ENCODE measurements at places on chromosomes 5 and 9. TPM values are rescaled to one million over a fixed set of nuclear protein-coding genes. Genes with fewer than 3 reads are reported as not detected.
A peak's percentile ranks its signal among the peaks of the same experiment; 100 is the strongest.

GRCh38 chr9:135379540-135380267 lies 99.9 kb upstream of the PPP1R26 start:
- no peak for DNase-seq

DNA sequence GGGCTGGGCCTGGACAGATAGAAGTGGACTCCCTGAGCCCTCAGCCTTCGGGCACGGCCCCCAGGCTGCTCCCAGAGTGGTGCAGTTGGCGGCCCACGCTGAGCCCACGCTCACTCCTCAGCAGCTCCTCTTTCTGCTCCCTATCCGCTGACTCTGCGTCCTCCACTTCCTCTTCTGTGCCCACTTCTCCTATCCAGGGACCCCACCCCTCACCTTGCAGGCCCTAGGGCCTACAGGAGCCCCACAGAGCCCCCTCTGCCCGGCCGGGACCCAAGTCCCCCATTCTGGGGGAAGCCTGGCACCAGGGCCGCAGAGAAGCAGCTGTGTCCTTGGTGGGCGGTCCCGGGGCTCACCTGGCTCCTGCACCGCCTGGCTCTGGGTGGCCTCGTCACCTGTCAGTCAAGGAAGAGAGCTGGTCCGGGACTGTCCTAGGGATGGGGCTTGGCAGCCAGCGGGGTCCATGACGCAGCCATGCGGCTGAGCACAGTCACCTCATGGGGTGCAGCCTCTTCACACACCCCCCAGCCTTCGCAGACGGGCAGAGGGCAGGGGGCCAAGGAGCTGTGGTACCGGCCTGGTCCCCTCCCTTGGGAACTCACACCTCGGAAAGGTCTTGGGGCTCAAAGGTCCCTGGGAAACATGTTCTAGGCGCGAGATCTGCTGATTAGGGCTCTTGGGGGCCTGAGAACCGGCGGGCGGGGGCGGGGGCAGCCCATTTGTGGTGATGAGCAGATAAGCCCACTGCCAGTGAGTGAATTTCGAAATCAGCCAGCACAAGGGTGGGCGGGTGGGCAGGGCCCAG lies 5.4 kb upstream of the NRARP start:
- peak; percentile 13 for DNase-seq

- no peak for DNase-seq
These were observed 157.2 kb upstream of the PANK3 start for GRCh38 chr5:168736281-168736831.

DNA sequence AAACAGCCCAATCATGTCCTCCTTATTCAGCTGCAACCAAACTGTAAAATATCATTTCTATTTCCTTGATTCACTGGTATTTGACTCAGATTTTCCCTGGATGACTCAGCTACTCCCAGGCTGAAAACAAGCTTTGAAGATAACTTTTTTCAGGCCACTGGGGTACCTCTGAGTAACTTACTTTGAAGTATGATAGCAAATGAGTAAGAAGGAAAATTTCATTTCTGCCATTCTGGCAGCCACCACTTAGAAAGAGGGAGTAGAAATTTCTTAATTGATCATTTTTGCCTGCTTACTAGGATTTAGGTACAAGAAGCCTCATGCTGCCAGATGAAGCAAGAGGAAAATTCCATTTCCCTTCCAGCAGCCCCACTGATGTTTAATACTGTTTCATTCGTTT lies 247.4 kb downstream of the PRELID2 start:
- no peak for DNase-seq

DNA sequence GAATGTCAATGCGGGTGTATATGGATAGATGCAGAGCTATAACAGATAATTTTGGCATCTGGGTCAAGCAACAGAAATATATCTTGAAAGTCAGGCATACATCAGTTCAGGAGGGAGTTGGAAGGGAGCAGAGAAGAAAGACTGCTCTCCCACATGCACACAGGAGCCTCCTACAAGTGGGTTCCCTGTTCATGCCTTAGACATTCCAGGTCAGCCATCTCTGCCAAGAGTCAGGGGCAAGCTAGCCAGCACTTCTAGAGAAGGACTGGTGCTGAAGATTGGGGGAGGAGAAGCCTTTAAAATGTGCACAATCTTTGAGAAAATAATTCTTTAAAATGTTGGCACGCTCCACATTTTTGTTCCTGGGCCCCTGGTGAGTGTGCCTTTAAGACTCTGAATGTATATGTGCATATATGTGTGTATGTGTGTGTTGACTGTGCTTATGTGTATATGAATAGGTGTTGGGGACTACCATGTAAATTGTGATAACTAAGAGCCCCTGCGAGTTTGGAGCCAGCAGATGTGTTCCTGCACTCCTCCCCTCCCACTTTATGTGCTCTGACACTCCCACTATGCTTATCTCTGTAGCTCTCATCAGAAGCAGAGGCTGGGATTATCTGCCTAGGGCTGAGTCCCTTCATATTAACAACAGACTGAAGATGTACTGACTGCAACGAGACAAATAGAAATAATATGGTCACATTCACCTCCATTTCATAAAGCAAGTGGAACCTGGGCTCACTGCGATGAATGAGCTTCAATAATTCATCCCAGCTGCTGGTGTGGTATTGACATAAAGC lies 21.5 kb upstream of the DELE1 start:
- DNase-seq, result no peak

DNA sequence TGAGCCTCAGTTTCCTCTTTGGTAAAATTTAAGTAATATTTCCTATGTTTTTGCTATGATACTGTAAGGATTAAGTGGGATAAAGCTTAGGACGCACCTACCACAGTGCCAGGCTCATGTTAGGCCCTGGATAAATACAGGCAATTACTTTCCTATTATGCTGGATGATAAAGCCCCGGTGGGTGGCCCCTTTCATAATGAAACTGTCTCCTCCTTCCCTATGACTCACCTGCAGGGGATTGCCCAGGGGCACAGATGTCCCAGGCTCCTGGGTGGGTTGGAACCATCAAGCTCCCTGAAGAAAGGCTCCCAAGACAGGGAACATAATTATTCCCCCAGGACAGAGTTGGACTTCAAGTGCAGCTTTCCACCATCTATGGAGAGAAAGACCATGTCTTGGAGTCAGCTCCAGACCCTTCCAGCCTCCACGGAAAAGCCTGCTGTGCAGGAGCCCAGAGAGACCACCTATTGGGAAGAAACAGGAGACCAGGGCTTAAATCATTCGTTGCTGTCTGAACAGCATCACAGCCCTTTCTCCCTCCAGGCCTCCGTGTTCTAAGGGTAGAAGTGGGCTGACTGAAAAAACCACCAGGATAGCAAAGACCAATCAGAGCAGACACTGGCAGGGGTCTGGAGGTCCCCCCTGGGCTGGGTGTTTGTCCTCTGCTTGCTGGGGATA lies 43.2 kb upstream of the FOXE1 start:
- peak; percentile 46 for DNase-seq

DNA sequence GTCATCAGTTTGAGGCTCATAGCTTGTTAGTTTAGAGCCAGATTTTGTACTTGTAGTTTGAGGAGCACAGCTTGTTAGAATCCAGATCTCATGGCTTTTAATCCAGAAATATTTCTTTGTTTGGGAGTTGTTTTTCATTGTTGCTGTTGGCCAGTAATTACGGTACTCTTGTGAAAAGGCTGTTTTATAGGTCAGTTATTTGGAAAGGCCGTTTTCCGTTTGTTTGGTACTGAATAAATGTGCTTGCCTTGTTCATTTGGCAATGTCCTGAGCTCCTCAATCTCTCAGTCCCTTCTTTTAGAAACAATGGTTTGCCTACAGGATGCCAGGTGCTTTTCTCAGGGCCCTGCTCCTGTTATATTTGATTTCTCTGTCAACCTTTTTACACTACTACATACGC lies 4.5 kb upstream of the MOB3B start:
- no peak for DNase-seq

Gene AJM1
- not detected for total RNA-seq

GRCh38 chr9:80932947-80933780 lies 756.2 kb downstream of the TLE1 start:
- DNase-seq, result no peak

Gene PCDHGA12
- total RNA-seq, result 0.79 TPM

DNA sequence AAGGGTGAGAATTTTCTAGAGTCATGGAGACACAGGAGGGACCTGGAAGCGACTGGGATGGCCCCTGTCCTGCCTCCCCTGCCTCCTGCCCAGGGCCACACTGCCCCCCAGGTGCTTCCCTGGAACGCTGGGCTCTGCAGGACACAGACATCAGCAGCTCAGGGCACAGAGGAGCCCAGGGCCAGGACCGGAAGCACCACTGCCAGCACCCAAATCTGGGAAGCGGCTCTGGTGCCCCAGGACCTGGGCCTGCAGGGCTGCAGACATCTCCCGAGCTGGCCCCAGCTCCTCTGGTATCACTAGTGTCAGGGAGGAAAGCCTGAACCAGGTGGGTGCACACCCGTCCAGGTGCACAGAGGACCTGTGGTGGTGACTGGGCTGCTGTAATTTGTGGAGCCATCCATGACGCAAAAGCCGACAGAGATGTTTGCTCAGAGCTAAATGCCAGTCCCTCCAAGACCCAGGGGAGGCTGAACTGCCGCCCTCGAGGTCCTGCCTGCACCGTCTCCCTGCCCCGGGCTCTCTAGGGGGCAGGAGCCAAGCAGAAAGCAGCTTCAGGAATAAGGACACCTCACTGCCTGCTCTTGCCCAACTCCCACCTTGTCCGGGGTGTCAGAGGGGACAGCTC lies 46.0 kb upstream of the SIMC1 start:
- no peak for DNase-seq

GRCh38 chr9:33377089-33377715 lies 25.2 kb downstream of the AQP7 start:
- no peak for DNase-seq

- DNase-seq, result no peak
These were observed 21.0 kb downstream of the GCNT4 start for GRCh38 chr5:75031366-75031765.

- DNase-seq, result no peak
These were observed 249.7 kb upstream of the TMEM161B start for GRCh38 chr5:88518131-88519016.

Gene FRMPD1
- total RNA-seq, result not detected

DNA sequence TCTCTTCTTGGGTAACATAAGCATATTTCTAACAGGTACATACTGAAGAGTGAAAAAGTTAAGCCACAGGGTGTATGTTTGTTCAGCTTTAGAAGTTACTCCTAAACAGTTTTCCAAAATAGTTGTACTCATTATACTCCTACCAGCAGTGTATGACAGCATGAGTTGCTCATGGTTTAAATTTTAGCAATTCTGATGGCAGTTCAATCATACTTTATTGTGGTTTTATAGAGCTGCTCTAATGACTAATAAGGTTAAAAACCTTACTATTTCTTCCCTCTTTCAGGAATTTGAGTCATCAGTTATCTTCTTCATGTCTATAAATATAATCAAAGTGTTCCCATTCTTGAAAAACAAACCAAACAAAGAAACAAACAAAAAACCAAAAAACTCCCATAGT lies 81.5 kb downstream of the CAAP1 start:
- no peak for DNase-seq

DNA sequence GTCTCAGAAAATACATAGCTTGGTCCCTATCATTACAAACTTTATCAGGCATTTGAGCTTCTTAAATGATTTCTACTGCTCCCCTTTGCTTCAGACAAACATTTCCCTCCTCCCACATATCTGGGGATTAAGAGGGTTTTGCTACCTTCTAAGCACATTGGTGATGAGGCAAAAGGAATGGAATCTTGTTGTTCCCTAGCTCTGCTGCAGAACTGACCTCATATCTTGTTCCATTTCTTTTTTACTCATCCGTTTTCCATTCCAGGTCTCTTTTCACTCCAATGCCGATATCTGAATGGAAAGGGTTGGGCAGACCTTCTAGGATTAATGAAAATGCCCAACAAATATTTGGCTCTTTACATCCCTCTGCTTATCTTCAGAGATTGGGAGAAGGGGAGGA lies 444.6 kb downstream of the ZNF608 start:
- DNase-seq, result peak; percentile 14

Gene NNT
- total RNA-seq, result 56.3 TPM

Gene COL5A1
- total RNA-seq, result 14.2 TPM

- no peak for DNase-seq
These were observed 156.9 kb downstream of the UNC13B start for GRCh38 chr9:35318741-35319140.

Gene GLDC
- total RNA-seq, result 100 TPM

- no peak for DNase-seq
These were observed 529.2 kb downstream of the ANXA1 start for GRCh38 chr9:73680831-73681230.

- peak; percentile 48 for DNase-seq
These were observed 937 bp downstream of the TMOD1 start for GRCh38 chr9:97502222-97502983.

Gene MEIKIN
- not detected for total RNA-seq

Gene FAM169A
- 23.8 TPM for total RNA-seq

Gene ZNF462
- 93.4 TPM for total RNA-seq

Gene KIF24
- 9.4 TPM for total RNA-seq

DNA sequence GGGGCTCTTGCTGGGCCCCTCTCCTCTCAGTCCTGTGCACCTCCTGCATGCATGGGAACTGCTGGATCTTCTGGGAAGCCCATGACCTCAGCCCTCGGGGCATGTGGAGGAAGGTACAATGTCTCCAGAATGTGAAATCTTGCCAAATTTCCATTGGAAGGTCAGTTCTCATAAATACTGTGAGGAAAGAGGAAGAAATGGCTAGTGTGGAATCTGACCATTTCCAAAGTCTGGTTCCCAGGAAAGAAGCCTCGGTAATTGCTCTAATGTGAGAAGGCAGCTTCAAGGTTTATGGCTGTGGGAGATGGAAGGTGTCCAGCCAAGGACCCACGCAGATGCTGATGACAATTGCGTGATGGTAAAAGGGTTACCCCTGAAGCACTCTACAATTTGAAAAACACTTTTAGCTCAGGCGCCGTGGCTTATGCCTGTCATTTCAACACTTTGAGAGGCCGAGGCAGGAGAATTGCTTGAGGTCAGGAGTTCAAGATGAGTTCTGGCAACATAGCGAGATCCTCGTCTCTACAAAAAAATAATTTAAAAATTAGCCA lies 8.1 kb upstream of the IL17B start:
- no peak for DNase-seq

Gene GPSM1
- total RNA-seq, result 39.7 TPM

GRCh38 chr9:134982311-134982710 lies 64.6 kb upstream of the FCN1 start:
- DNase-seq, result no peak

- no peak for DNase-seq
These were observed 179.7 kb upstream of the ISL1 start for GRCh38 chr5:51203598-51203997.

Gene STC2
- total RNA-seq, result 25.3 TPM

DNA sequence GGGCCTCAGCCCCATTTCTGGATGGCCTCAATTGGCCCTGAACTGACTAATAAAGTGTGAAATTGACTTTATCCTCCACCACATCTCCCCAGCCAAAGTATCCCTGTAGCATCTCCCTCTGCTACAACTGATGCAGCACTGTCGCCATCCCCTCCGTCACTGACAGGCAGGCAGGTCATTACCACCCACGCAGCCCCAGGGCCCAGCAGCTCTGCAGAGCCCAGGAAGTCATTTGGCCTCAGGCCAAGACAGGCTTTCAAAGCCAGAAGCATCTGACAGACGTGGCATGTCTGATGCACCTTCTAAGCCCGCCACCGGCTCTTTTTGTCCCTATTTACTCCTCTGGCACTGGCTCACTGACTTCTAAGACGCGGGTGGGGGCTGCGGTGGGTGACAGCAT lies 65.3 kb downstream of the ARHGEF37 start:
- DNase-seq, result no peak

Gene OXCT1
- total RNA-seq, result 39.9 TPM
